Cortex of kidney (tissue), 1 donor: ENCODE measurements at places on chromosomes 1 and 21.

- DNase-seq: no peak
Measured at GRCh38 chr21:39644062-39644560, 31.4 kb downstream of the B3GALT5 start.

- DNase-seq: no peak
Measured at GRCh38 chr1:110434946-110435345, 16.0 kb upstream of the PROK1 start.

- no peak for DNase-seq
Measured at GRCh38 chr1:83760226-83761021, 238.5 kb downstream of the TTLL7 start.

GRCh38 chr1:111030590-111030989 lies 66.9 kb upstream of the LRIF1 start:
- DNase-seq: no peak

DNA sequence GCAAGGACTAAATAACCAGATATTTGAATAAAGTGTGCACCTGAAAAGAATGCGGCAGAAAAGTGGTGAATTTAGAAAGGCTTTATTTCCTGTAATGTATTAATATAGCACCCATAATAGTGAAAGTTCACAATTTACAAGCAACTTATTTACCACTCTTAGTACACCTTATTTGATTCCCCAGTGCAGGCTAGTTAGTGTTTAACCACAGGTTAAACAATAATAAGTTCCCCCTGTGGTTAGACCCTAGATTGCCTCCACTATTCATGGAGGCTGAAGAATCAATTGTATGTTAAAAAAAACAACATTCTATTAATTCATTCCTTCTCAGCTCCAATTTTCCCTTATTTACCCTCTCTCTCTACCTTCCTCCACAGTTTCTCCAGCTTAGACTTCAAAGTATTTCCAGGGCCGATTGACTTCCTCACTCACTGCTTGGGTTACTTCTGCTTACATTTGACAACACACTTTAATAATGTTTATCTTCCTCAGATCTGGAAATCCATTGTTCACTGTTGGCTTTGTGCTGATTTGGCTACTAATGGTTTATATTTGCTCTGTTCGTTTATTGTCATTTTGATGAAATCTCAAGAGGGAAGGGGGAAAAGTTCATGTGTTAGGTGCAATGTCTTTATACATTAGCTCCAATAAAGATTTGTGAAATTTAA lies 796.3 kb downstream of the BRINP3 start:
- DNase-seq: no peak

- no peak for DNase-seq
Measured at GRCh38 chr1:222124602-222125001, 382.7 kb upstream of the DUSP10 start.

DNA sequence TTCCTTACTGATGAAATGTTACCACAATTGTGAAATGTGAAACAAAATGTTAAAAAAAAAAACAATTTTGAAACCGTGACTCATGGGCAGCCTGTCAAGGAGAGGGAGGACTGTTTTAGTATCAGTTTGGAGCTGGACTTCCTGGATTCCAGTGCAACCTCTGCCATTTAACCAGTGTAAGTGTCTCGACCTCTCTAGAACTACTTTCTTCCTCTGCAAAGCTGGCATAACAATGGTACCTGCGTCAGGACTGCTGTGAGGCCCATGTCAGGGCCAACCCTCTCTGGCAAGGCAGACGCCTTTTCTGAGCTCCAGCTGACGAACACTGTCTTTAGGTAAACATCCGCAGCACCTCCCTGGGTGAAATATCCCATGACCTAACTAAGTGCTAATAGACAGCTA lies 20.9 kb downstream of the URB1 start:
- DNase-seq: no peak
